Activated CD4-positive, CD25-positive, alpha-beta regulatory T cell (primary cell): ENCODE measurements at places on chromosomes 4 and X.

DNA sequence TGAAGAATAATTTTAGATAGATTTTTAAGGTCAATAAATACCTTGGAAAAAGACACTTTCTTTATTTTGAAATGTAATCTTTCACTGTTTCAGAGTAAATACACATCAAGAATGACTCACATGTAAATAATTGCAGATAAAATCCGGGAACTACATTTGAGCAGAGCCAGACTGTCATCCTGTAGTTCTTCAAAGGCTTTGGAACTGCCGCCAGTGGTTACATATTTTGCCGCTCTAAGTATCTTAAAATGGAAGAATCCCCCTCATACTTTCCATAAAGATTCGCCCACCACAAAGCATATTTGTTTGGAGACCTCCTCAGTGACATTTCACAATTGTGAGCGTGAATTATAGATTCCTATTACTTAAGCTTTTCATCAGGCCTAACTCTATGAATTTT lies 607.8 kb upstream of the ZFP42 start:
- no peak for DNase-seq

DNA sequence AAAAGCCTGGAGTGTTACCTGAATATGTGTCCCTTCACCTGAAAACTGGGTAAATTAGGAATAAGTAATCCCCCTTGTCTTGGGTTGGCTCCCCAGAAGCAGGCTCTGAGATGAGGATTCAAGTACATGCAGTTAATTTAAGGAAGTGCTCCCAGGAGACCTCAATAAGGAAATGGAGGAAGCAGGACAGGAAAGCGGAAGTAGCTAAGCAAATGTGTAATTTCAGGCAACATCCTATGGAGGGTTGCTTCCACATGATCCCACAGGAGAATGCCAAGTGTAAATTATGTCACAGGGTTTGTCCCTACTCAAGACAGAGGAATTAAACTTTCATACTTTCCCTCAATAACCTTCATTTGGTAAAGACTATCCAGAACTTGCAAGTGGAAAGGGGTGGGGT lies 48.1 kb upstream of the ARHGEF6 start:
- no peak for DNase-seq

- no peak for DNase-seq
Measured at GRCh38 chr4:102610007-102610406, 108.8 kb downstream of the NFKB1 start.

DNA sequence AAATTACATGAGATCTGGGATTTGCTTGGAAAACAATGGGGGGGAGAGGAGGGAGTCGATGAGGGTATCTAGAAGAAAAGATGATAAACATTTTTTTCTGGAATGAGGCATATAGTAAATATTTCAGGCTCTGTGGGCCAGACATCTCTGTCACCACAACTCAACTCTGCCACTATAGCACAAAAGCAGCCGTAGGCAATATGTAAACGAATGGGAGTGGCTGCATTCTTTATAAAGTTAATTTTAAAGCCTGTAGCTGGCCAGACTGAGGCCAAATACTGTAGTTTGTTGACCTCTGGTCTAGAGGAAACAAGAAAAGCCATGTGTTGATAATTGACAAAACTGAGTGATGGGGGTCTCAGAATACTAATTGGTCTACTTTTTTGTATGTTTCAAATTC lies 14.1 kb upstream of the TCEANC start:
- no peak for DNase-seq

DNA sequence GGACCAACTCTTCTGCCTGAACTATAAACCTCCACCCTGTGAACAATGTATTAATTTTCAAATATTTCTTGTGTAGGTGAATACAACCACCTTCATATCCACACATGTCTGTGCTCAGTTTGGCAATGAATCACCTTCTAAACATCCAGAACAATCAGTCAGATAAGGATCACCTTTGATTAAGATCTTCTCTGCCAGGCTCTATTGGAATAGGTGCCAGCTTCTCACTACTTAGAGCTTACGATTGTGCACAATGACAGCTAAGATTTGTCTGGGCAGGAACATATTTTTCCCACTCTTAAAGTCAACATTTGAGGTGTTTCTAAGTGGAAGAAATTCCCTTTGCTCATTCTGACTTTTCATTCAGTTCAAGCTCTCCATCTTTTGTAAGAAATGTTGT lies 237.2 kb downstream of the IL1RAPL2 start:
- DNase-seq: no peak

DNA sequence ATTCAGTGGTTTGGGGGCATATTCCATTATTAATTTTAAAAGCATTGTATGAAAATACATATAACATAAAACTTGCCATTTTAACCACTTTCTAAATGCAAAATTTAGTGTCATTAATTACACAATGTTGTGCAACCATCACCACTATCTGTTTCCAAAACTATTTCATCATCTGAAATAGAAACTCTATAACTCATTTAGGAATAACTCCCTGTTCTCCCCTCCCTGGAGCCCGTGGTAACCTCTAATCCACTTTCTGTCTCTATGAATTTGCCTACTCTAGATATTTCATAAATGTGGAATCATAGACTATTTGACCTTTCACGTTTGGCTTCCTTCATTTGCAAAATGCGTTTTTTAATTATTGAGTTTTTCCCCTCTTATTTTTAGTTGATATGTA lies 101.4 kb upstream of the GPC4 start:
- DNase-seq: no peak

DNA sequence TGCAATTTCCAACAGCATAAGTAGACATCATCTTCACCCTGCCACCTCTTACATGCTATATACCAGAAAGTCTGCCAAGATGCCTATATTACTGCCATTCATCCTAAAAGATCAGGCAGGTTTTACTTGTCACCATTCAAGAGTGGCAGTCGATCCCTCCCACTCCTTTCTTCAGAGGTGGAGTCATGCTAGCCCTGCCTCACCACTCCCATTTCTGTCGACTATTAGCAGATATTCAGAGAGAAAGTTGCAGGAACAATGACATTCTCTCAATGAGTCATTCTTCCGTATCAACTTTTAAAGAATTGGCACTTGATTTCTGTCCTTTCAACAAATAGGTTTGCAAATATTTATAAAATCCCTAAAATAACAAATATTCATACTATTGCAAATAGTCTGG lies 1060.1 kb downstream of the ADGRL3 start:
- DNase-seq: no peak

- no peak for DNase-seq
Measured at GRCh38 chrX:129534816-129535578, 5.1 kb upstream of the OCRL start.

DNA sequence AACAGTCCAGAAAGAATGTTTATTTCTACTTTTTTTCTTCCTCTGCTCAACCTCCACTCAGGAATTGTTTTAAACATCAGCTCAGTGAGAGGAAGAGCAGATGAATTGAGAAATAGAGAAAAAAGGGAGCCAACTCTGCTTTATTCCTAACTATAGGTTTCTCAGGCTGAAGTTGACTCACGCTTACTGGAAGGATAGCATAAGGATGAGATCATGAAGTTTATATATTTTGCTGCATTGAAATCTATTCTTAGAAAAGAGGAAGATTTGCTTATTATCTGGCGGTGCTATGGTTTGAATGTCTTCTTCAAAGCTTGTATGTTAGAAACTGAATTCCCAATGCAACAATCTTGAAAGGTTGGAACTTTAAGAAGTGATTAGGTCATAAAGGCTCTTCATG lies 1673.4 kb upstream of the PCDH7 start:
- DNase-seq: no peak

- DNase-seq: no peak
Measured at GRCh38 chr4:181952478-181952877, 290.7 kb upstream of the TENM3 start.

DNA sequence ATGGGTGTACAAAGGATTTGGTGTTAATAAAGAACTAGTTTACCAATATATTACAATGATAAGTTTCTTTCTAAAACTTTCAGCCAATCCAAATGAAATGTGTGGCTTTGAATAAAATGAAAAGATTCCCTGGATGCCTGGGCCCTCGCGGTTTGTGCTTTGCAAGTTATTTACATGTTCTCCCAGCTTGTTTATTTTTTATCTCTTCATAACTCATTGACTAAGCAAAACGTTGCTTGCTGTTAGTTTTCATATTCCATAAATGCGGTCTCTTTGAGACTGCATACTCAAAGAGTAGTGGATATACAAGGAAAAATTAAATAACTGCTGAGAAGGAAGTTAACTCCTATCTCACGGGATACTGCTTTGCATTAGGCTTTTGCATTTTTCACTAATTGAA lies 26.0 kb downstream of the FHDC1 start:
- DNase-seq: no peak

GRCh38 chr4:26407476-26407875 lies 82.8 kb downstream of the CCKAR start:
- no peak for DNase-seq

- peak; percentile 42 for DNase-seq
Measured at GRCh38 chr4:140252742-140253555, 99.0 kb upstream of the MAML3 start.
